Activated gamma-delta T cell treated with Interleukin-2 at 50 U/mL for 16 hours (primary cell): ENCODE measurements at places on chromosomes 4 and X.

DNA sequence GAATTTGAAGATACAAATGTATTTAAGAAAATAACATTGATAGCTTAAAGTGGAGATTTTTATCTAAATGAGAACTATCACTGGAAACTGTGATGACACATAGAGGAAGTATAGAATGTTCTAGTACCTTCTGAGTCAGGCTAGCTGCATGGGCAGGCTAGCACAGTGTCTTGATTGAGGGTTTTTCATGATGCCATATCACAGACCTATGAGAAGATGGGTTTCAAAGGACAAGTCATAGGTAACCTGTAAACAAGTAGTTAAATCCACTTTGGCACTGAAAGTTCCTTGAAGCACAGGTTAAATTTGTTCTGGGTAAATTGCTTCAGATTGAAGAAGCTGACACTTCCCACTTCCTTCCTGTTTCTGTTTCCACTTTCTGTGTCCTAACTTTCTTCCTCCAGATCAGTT lies 48.2 kb upstream of the CDKN2AIP start:
- no peak for DNase-seq

DNA sequence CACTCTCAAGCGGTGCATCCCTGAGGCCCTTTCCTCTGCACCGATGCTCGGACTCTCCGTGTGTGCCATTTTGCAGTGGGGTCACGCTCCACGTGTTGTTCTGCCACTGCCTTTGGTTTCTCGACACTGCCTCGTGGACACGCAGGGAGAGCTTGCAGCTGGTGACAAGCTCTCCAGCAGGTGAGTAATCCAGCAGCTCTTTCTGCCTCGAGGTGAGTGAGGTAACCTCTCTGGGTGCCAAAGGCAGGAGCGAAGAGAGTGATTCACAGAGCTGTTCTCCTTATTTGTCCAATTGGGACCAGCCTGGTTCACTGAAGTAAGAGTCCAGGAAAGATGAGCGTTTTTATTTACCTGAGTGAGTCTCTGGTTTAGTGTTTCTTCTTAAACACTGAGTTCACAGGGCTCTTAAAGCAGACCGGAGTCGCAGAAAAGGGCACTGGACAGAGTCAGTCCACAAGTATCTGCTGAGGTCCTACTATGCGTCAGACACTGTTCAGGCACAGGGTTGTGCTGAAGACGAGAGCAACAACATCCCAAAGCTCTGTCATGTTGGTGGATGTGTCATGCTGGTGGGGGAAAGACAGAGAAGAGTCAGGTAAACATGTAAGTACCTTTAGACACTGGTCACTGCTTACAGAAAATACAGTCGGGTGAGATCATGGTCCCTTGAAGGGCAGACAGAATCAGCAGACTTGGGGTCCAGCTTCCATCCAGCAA lies 61.8 kb downstream of the FHDC1 start:
- no peak for DNase-seq

DNA sequence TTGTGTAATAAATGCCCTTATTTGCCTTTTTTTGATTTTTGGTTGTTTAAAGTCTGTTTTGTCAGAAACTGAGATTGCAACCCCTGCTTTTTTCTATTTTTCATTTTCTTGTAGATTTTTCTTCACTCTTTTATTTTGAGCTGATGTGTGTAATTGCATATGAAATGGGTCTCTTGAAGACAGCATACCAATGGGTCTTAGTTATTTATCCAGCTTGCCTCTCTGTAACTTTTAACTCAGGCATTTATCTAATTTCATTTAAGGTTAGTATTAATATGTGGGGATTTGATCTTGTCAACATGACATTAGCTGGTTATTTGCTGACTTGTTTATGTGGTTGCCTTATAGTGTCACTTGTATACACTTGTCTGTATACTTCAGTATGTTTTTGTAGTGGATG lies 378.0 kb downstream of the CPXCR1 start:
- no peak for DNase-seq

- no peak for DNase-seq
Observed at GRCh38 chrX:18034945-18035344, 173.8 kb upstream of the RAI2 start.

DNA sequence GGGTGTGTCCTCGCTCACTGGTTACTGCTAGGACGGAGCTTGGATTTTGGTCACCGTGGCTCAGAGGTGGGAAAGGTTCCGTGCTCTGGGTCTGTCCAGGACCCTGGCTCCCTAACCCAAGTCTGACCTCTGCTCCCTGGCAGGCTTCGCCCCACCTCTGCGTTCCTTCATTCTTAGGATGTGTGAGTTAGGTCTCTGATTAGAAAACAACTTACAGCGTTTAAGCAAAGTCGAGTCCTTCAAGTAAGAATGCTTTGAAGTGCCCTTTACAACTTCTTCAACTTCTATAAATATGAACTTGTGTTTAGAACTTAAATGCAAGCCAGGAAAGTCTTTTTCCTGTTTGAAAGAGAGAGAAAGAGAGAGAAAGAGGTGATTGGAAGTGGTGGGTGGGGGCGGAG lies 891 bp downstream of the TLR2 start:
- DNase-seq = no peak

DNA sequence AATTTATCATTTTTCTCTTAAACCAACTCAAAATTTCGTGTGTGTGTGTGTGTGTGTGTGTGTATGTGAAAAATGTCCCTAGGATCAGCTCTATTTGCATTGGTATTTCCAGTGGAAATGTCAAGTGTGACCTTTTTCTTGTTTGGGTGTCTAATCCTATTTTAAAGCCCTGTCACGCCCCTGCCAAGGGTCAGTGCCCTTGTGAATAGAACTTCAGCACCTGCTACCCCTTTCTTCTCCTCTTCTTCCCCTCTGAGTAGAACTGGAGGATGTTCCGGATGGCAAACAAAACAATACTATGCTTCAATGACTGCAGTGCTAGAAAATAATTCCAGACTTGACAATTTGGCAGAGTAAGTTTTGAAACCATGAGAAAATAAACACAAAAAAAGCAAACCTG lies 67.3 kb downstream of the SPRY1 start:
- no peak for DNase-seq

DNA sequence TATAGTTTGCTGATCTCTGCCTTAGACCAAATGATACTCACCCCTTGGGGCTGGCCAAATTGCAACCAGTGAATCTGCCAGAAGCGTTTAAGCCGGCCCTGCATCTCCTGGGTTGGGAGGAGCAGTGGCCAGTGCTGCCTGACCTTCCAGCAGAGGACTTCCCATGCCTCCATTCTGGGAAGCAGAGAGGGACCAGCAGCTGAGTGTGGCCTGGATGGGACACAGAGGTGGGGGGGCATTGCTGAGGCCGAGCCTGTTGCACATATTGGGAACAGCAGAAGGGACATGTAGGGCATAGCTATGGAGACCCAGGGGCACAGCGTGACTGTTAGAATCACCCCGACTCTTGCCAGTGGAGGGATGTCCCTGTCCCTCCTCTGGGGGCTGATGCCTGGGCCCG lies 93.3 kb downstream of the CPZ start:
- DNase-seq = no peak
